ENCODE measurements at places on chromosomes 7 and 10.

DNA sequence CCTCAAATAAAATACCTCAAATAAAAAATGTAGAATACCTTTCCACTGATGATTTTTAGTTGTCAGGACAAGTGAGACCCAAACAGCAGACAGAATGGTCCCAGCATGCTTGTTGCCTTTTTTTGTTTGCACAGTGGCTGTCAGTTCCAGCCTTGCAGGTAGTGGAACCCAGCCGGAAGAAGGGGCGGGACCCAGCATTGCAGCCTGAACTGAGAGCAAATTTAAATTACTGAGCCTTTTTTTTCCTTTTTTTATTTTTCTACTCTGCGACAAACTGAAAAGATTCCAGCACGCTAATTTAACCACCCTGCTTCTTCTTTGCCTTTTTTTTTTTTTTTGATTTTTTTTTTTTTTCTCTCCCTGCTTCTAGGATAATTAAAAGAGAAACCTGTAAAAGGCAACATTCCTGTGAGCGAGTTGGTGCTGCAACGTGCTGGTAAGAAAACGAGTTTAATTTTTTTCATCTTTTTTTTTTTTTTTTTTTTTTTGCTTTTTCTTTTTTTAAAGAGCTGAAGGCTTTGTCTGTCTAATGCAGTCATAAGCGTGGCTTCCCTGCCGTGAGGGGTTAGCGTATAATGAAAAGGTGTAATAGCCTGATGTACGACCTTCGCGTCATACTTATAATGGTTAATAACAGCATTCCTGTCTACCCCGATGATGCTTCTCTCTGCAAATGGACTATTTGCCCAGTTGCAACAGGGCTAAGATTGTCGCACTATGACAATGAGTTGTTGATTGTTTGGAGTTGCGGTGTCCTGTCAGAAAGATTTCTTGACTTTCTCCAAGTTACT, 555.3 kb upstream of the CELF2 start:
- no peak for DNase-seq

DNA sequence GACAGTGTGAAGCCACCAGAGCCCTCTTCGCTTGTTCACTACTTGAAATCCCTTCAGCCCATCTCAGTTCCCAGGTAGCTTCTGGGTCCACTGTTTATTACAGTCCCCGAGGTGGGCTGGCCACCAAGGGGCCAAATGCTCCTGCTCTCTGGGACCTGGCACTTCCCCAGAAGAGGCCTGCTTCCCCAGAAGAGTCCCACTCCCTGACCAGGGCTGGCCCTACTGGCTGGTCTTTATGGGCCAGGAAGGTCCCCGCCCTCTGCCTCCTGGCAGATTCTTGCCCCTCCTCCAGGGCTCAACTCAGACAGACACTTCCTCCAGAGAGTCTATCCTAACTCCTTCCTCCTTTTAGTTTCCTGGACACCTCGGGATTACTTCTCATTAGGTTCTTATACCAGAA, 70.7 kb upstream of the LRRC18 start:
- DNase-seq, result no peak

GRCh38 chr10:17479015-17479615, 24.7 kb upstream of the ST8SIA6 start:
- no peak for DNase-seq

- no peak for DNase-seq
These were observed 265.7 kb upstream of the BMPER start for GRCh38 chr7:33639552-33640197.

DNA sequence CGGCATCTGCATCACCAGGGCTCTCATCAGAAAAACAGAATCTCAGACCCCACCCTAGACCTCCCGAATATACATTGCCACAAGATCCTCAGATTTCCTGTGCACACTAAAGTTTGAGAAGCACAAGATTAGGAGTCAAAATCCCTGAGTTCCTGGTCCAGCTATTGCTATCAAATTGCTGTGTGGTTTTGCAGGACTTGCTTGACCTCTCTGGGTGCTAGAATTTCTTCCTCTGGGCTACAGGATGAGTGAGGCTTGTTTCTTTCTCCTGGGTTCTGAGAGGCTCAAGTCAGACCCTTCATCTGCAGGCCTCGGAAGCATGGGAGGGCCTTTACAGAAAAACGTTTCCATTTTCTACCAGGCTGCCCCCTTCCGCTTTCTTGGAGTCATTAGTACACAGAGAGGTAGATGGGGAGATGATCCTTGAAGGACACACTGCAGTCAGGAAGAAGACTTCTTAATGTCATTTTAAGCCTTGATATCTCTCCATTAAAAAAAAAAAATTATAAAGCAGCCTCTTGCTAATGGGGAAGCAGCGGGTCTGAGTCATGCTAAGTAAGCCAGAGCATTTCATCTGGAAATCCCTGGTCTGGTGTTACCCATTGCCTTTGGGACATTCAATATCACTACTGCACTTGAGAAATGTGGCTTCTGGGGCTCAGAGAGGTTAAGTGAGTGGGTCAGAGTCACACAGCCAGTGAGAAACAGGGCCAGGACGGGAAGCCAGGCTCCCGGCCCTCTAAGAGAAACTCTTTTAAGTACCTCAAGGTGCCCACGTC, 173.5 kb downstream of the KCNMA1 start:
- DNase-seq, result no peak

GRCh38 chr7:158498443-158499081, 89.1 kb downstream of the PTPRN2 start:
- DNase-seq, result no peak

Data from right kidney (tissue), 9 donors.